ENCODE measurements at places on chromosomes 7 and 10.

DNA sequence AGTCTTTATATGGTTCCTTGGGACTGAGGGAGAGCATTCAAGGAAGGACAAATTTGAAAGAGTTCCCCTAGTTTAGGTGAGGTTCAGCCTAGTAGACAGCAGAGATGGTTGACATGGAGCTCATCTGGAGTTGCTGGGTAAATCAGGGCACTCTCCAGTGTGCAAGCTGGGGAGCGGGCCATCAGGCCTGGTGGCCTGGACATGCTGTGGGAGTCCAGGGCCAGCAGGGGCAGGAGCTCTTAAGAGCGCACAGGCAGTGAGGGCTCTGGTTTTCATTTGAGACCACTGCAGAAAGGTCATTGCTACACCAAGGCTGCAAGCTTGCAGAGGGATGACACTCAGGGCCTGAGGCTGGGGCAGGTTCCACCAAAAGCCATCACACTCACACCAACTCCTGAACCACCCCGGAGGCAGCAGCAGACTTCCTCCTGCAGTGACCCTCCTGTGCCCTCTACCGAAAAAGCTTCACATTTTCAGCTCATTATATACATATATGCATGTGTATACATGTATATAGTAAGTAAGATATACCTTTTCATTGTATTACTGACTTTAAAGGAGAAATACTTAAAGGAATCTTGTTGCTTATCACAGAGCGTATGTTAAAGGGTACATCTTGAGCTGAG, 39.5 kb downstream of the STEAP1B start:
- no peak for DNase-seq

GRCh38 chr10:132452651-132453469, 55.9 kb downstream of the PWWP2B start:
- peak; percentile 62 for DNase-seq

- no peak for DNase-seq
These were observed 61.4 kb downstream of the ASB13 start for GRCh38 chr10:5604961-5605360.

DNA sequence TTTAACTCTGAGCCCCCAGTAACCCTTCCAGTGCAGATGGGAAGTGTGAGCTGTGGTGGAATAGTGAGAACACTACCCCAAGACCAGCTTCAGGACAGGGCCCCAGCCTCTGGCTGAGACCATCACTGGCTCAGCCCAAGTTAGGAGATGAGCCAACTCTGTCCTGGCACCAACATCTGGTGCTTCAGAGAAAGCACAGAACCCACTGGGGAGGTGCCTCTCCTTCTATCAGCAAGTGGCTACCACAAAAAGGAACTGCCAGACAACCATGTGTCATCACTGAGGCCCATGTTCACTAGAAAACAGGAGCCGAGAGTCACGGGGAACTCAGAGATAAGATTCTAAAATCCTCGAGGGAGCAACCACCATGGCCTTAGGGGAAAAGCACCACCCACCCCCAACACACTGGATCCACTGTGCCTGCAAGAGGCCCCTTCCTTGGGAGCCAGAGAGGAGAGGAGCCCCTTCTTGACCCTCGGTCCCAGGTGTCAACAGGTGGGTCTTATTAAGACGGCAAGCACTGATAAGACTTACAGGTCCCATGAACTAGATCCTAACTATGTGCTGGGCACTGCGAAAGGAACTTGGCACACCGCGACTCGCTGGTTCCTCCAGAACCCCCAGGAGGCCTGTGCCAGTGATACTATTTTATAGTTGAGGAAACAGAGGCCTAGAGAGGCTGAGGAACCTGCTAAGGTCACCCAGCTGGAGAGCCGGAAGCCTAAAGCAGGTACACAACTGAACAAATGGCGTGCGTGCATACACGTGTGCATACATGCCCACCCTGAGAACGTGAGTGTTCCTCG, 102.7 kb downstream of the FAM53B start:
- no peak for DNase-seq

- no peak for DNase-seq
These were observed 28.6 kb downstream of the SMKR1 start for GRCh38 chr7:129530795-129531391.

DNA sequence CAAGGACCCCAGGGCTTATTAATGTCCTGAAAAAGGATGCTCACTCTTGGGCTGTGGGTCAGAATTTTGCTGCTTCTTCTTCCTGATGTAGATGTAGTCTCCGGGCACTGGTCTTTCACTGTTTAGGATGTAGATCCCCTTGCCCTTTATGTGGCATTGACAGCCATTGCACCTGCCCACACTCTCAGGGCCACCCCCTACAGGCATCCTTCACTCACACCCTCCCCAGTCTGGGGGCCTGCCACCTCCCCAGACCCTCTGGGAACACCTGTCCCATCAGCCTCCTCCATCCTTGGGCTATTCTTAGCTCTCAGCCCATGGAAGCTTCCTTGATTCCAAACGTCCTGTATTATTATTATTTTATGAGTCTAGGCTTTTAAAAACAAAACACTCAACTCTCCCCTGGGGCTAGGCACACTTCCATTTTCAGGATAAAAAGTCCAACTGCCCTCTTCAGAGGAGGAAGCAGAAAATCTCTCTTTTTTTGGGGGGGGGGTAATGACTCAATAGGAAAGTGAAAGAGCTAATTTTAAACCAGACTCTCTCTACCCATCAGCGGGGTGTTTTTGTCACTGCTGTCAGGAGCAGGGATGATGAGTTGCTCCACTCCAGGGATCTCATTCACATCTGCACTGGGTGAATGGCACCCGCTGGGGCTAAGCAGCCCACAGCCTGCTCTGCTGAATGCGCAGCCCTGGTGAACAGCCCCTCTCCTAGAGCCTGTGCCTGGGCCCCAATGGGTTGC, 11.5 kb upstream of the KLRG2 start:
- DNase-seq: no peak

GRCh38 chr10:122648599-122649428, 50.8 kb downstream of the C10orf120 start:
- DNase-seq: no peak

- no peak for DNase-seq
These were observed 118.9 kb downstream of the AKR1D1 start for GRCh38 chr7:138195151-138195571.

DNA sequence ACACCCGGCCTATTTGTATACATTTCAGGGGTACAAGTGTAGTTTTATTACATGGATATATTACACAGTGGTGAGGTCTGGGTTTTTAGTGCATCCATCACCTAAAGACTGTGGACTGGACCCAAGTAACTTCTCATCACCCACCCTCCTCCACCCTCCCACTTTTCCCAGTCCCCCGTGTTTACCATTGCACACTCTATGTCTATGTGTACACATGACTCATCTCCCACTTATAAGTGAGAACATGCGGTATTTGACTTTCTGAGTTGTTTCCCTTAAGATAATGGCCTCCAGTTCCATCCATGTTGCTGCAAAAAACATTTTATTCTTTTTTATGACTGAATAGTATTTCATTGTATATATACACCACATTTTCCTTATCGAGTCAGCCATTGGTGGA, 98.9 kb upstream of the WAC start:
- no peak for DNase-seq

- no peak for DNase-seq
These were observed 9.3 kb upstream of the CLEC5A start for GRCh38 chr7:141956084-141956483.

GRCh38 chr7:54560723-54561122, 18.5 kb downstream of the VSTM2A start:
- DNase-seq: no peak

DNA sequence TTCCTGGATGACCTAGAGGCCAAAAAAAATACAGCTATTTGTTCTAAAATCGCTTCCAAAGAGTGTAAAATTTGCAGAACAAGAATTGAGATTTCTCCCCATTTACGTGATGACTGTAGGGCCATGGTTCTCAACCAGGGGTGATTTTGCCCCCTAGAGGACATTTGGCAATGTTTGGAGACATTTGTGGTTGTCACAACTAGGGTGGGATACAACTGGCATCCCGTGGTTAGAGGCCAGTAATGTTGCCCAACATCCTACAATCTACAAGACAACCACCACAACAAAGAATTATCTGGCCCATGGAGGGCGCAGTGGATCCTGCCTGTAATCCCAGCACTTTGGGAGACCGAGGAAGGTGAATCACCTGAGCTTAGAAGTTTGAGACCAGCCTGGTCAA, 22.8 kb upstream of the MALSU1 start:
- DNase-seq: no peak

DNA sequence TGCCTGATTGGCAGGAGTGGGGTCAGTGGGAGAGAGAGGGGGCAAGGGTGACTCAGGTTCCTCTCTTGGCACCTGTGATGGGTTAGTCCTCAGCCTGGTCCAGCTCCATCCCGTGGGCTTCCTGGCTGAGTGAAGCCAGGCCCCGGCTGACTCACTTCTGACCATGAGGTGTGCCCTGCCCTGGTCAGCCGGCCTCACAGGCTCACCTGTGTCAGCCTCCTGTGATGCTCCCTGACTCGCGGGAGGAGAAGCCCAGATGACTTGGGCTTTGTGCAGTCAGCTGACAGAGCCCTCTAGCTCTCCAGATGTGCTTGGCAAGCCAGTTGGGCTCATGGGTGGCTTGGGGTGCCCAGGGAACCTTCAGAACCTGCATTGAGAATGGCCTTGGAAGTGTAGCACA, 16.0 kb upstream of the PPIF start:
- no peak for DNase-seq

- DNase-seq: no peak
These were observed 78.4 kb downstream of the CUL2 start for GRCh38 chr10:35011771-35012191.

- DNase-seq: no peak
These were observed 367.1 kb downstream of the DPP6 start for GRCh38 chr7:154419344-154419743.

DNA sequence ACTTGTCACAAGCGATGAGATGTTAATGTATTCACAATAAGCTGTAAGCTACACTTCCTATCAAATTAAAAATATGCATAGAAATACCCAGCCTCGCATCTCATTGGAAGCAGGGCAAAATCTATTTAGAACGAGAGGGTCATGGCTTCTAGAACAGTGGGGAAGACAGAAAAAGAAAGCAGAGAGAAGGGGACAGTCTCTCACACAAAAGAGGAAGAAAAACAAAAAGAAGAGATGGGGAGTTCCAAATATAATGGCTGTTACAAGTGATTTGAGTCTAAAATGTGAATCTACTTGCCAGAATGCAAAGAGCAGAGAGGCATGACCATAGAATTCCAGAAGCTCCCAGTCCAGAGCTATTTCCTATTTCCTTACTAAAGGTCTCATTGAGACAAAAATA, 13.8 kb downstream of the LRRN3 start:
- no peak for DNase-seq

DNA sequence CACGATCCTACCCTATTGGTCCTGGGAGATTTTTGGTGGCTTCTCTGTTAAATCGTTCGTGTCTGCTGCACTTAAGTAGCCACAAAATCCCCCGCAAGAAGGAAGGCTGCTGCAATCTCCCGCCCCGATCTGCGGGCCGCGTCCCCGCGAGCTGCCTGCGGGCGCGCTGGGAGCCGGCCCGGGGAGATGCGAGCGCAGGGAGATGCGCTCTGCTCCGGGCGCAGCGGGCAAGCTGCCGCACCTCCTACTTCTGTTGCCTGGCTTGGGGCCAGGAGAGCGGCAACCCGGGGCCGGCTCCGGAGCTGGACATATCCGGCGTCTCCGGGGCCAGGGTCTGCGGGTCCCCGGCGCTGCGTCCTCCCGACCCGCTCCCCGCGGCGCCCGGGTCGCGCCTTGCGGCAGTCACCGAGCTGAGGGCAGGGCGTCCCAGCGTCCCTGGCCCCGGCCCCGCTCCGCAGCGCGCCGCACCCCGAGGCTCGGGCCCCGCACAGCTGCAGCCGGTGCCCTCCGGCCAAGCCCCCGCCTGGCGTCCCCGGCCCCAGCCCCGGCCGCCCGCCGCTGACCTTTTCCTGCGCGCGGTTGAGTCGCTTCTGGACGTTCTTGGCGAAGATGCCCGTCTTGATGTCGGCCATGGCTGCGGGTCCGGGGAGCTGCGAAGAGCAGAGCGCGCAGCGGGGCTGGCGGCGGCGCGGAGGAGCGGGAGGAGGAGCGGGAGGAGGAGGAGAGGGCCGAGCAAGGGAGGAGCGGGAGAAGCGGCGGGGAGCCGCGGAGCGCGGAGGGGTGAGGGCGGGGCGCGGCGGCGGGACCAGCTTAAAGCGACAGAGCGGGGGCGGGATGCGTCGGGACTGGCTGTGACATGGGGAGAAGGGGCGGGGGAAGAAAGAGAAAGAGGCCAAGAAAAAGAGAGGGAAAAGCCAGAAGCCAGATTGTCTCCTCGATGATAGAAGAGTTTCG, at the start of gene AMPH:
AMPH (minus strand) TSS at position 654 of the 954 bp plus-strand sequence; CDS start at position 632, 22 bp downstream.
- DNase-seq: peak; percentile 68

DNA sequence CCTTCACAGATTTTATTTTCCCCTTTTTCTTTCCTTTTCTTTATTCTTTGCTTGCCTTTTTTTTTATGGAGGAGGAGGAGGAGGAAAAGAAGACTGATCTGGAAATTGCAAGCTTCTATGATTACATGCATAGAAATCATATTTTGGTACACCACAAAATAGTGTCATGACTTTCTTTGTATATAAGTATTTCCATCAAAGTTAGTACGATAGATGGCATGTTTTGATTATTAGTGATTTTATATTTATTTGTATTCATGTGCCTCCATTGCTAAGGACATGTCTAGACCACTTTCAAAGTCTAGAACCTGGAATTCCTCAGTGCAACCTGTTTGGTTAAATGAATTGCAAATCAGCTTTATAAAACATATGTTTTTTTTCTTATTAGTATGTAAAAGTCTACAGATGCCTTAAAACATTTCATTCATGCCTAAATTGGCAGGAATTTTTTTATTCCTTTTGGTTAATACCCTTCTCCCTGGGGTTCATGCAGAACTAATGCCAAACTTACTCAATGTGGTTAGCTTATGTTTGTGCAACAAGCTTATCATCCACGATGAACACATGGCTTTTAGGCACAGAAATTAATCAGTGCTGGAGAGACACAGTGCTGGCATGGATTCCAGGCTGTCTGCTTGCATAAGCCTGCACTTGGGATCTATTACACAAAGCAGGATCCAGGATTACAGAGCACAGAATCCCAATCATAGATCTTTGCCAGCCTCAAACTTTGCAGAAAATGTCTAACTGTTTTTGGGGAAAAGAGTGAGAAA, 213.1 kb downstream of the CHRM2 start:
- DNase-seq: no peak
